ENCODE measurements at places on chromosomes 4 and X.
A peak's percentile ranks its signal among the peaks of the same experiment; 100 is the strongest.

DNA sequence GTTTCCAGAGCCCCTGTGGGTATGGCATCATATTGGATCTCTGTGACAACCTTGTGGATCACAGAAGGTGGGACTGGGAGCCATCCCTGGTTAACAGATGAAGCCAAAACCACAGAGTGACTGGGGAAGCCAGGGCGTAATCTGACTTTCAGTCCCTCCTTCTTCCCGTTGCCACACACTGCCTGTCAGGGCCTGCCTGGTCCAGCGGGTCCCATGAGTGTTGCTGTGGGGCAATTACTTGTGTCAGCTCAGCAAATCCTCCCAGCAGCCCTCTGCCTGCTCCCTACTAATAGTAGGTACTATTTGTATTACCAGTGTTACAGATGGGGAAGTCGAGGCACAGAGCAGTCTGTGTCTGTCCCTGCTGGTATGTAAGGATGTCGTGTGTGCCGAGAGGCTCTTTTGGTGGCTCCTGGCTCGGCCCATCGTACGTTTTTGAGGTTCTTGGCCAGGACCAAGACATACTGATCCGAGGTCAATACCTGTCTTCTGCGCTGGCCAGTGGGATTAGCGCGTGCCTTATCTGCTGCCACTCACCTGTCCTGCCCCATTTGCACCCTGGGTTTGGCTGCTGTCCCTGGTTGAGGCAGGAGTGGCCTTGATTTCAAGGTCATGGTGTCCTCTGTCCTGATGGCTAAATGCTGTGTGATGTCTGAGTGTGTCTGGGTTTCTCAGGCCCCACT lies 5.7 kb downstream of the NSG1 start:
- no peak for DNase-seq

DNA sequence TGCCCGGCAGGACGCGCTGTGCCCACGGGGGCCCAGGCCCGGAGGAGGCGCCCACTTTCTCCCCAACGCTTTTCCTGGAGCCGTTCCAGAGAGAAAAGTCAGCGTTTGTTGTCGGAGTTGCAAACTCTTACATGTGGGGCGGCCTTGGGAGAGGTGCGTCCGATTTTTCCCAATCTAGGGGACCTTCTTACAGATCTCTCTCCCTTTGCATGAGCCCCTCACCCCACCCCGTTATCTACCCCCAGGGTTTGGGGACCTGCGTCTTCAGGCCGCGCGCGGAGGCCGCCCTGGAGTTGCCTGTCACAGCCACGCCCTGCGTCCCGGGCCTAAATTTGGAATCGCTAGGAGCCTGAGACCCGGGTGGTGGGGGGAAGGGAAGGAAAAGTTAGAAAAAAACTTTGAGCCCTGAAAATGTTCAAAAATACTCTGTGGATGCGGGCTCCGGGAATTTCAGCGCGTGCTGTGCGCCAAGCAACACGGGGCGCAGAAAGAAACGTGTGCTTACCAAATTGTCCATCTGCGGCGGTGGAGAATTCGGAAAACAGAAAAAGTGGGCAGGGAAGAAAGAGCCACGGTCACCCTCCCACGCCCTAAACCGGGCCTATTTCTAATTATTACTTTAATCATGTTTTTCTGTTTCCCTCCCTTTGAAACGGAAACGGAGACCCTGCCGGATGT lies 587 bp downstream of the CD99 start:
- DNase-seq, result peak; percentile 81

DNA sequence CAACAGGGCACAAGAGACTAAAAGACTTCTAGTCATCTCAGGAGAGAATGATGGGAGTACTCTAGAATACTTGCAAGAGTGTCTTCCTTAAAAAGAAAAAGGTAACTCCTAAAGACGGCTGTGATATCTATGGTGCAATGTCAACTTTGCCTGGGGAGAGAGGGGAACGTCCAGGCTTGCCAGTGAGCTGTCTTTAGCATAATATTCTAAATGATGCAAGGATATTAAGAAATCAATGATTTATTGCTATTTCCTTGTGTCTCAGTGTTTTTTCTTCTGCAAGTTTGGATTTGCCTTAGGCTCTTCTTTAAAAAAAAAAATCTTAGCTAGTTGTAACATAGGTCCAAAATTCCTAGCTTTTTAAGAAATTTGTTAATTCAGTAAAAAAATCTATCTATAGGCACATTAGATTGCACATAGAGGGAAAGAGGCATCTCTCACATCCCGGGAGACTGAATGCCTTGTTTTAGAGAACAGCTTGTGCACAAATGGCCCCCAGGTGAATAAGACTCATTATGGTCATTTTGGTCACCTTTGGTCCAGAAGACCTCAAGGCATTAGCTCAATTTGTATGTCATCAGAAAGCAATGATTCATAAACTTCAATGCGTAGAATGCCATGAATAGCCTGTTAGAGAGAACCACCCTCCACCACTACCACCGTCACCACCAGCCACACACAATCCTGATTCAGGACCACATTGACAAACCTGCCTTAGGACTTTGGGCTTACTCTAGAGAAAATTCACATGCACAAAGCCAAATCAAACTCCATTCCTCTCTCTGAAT lies 104.1 kb downstream of the PALLD start:
- no peak for DNase-seq

- no peak for DNase-seq
These were observed 231.3 kb upstream of the CT83 start for GRCh38 chrX:116694046-116694445.

DNA sequence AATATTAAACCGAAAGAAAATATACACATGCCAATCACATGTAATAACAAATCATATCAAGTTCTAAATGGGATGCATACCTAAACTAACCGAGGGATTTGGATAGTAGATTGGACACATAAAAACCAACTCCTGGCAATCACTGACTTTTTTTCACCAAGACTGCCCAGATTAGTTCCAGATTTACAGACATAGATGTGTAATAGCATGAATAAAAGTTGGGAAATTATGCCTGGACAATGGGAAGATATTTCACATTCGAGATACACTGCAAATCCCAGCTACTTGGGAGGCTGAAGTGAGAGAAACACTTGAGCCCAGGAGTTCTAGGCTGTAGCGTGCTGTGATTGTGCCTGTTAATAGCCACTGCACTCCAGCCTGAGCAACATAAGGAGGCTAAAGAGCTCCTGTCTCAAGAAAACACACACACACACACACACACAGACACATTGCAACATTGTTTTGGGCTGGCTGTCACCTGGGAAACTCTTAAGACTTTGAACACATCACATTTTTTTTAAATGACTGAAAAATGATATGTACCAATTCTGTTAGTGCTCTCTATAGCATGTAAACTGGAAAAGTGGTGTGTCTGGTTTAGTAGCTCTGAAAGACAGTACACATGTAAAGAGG lies 5.7 kb downstream of the RAB40A start:
- no peak for DNase-seq

DNA sequence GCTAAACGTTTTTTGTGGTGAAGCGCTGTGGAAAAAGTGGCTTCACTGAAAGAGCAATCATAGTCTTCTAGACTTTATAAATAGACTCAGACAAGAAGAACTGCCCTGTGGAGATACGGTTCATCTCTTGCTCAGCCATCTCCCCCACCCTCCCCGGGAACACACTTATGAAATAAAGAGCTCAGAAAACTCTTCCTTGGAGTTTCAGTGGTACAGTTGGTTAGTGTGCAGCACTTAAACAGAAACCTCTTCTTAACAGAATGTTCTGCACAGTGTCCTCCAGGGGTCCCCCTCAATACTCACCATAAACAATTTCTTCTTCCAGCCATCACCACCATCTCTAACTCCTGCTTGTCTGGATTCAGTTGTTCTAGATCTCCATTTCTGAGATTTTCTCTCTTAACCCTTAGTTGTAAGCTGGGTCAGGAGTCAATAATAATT lies 313.0 kb downstream of the ARHGAP10 start:
- no peak for DNase-seq

GRCh38 chrX:38260231-38260630 lies 39.6 kb upstream of the SRPX start:
- peak; percentile 30 for DNase-seq
